Muscle of back (tissue), 13 donors: ENCODE measurements at places on chromosomes 3 and 15. TPM values are rescaled to one million over a fixed set of nuclear protein-coding genes. Genes with fewer than 3 reads are reported as not detected.

DNA sequence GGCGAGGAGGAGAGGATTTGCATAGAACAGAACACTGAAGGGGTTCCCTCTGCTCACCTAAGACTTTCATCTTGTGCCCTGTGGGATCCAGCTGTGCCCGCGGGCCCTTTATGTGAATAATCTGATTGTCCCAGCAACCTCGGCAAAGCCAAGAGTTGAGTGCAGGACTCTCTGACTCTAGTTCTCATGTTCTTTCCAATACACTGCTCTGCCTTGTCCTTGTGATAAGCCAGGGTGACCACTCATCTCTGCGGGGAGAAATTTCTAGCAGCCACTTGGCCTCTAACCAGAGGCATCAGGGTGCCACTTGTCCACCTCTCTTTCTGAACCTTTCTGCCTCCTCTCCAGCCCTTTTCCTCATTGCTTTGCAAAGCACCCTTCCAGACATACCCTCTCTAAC is 31.8 kb downstream of the AQP9 start:
- no peak for DNase-seq

DNA sequence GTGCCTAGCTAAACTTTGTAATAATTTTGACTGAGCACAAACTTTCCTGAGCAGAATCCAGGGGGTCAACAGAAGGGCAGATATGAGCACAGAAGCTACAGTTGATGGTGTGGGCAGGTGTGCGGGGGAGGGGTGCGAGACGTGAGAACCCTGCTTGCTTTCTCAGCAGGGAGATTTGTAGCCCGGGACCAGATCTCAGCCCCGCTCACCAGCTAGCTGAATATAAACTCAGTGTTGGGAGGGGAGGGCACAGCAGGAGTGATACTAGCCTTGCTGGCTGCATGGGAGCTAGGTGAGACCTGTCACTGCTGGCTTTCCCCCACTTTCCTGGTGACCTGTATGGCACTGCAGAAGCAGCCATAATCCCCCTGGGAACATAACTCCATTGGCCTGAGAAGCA is 83.4 kb downstream of the CLDN1 start:
- no peak for DNase-seq

MESP1 gene
- 1.3 TPM for polyA plus RNA-seq

GRCh38 chr3:151639418-151639740 is 94.3 kb upstream of the AADACL2 start:
- no peak for DNase-seq

- no peak for DNase-seq
Measured at GRCh38 chr3:187922704-187923416, 177.6 kb upstream of the BCL6 start.

CNTN4 gene
- polyA plus RNA-seq, result 9.9 TPM

DNA sequence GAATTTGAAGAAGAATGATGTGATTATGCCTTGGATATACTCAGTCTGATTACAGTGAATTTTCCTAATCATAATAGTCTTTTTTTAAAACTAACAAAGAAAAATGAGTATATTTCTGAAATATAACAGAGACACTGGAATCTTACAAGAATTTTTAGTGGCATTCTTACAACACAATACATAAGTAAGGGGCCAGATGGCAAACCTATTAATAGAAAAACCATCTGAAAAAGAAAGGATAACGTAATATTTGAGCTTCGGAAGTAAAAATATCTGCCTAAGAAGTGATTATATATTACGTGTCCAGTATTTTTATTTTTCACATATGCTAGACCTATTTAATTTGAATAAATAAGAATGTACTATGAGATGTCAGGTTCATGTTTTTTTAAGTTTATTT is 452.8 kb downstream of the NAALADL2 start:
- no peak for DNase-seq

IL16 gene
- 7.7 TPM for polyA plus RNA-seq

IMPDH2 gene
- polyA plus RNA-seq, result 239 TPM

DNA sequence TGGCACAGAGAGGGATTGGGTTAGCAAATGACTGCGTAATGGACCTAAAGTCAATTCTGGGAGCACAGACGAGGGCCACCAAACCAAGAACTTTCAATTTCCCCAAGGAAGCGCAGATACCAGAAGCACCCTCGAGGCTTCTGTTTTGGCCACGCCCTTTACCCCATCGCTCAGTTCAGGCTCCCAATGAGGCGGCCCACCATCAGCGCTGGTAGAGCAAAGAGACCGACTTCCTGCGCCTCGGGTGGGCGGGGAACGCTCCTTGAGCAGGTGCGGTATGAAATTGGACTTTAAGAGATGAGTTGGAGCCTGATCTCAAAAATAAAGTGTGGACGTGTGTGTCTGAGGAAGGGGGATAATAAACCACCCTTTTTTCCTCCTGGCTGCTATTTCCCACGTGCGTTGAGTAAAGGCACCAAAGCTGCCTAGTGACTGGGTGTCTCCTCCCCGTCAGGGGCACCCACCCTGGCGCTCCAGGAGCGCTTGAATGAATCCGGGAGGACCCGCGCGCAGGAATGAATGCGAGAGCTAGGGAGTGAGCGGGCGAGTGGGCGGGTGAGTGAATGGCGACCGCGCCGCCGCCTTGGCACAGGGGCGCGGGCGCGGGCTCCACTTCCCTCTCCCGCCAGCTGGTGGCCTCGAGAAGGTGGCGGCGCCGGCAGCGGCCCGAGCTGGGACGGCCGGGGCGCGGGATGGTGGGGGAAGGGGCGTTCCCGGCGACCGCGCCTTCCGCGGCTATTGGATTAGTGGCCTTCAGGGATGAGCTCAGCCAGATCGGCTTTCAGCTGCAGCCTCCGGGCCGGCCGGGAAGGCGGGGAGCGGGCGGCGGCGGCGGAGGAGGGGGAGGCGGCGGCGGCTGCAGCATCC is at the start of gene SPSB4:
Gene SPSB4, plus strand, starts transcription at position 772 of the 867 bp plus-strand sequence. CDS start 14,758 bp downstream, outside the sequence.
- peak; percentile 95 for DNase-seq

DNA sequence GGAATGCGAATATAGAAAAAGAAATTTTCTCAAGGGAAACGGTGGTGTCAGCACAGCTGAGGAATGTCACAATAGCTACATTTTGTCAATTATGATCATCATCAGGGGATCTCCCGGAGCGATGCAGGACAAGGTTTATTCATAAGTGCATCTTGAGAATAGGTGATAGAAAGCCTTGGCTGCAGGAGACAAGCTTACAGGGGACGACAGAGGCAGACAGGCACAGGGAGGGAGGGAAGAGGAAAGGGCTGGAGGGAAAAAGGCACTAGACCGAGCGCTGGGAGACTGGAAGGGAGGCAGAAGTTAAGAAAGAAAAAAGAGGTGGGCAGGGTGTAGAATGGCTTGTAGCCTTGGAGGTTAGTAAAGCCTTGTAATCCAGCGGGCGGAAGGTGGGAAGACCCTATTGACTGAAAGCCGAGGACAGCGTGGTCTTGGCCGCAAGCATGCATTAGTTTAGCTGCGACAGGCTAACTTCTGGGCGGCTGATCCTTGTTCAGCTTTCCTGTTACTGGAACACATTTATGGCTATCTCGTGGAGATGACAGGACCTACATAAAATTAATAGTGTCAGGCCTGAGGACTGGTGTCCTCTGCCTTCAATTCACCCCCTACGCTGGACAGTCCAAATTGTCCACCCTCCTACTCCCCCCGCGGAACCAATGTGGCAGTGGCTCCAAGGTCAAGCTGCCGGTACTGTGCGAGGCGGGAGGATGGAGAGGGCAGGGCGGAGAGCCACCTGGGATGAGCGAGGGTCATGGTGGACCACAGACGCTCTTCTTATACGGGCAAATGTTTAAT is 1.4 kb upstream of the NECTIN3 start:
- peak; percentile 7 for DNase-seq

COLQ gene
- 32.1 TPM for polyA plus RNA-seq

ZBTB20 gene
- 3.6 TPM for polyA plus RNA-seq

DNA sequence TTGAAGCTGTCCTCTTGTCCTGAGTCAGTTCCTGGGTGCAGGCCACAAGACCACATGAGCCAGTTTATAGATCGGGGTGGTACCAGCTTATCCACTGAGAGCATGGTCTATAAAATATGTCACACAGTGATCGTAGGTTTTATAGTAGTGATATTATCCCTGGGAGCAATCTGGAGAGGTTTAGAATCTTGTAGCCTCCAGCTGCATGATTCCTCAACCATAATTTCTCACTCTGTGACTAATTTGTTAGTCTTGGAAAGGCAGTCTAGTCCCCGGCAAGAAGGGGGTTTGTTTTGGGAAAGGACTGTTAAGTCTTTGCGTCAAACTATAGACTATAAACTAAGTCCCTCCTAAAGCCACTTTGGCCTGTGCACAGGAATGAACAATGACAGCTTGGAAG is 693.0 kb upstream of the CADM2 start:
- no peak for DNase-seq

DNA sequence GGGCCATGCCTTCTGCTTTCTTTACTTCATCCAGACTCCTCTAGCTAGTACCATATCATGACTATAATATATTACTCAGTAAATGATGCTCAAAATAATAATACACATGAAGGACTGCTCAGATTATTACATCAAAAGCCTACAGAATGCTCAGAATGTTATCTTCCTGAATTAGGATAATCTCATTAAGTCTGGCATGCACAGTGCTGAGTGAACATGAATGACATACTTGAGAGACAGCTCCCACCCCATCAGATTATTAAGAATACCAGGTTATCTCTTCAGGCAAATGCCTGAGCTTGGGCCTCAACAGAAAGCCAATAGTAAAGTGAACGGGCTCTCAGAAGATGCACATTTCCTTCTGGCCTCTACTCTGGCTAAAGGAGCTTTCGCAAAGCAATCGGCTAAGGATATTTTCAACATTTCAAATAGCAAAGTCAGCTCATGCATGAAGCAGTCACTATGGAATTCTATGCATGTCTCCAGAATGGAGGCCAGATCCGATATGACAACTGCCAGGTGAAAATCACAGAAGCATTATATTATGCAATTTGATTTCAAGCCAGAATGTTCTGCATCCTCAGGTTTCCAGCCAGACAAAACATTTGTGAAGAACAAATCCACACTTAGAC is 122.6 kb downstream of the KCNMB2 start:
- DNase-seq, result no peak

DNA sequence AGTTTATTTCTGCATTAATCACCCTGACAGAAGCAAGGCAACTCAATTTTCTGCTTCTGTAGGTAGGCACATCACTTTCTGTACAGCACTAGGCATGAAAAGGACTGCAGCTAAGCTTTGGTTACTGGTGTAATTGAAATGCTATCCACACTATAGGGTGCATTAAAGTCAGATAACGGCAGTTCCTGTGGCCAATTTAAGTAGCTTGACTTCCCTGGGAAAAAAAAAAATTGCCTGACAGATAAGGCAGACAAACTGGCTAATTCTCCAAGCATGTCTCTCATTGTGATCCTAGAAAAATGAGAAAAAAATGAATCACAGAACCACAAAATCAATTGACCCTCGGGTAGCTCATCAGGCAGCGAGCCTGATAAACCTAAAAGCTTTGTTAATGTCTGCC is 151.4 kb downstream of the MEIS2 start:
- no peak for DNase-seq

DNA sequence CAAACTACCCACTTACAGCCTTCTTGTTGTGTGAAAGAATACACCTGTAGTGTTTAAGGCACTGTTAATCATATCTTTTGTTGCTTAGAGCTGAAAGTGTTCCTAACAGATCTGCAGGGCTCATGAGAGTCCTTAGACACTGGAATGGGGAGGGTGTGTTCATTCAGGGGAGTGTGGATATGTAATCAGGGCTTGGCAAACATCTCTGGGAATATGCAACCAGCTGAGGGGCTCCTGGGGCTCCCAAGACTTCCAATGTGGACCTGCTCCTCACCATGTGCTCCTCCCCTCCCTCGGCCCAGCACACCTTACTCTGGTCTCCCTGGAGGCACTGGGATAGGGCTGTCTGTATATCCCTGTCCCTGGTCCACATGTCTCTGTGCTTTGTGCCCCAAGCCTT is 30.3 kb upstream of the MFSD1 start:
- no peak for DNase-seq

- DNase-seq, result peak; percentile 70
Measured at GRCh38 chr3:41881233-41881821, 80.6 kb downstream of the ULK4 start.

MYD88 gene
- polyA plus RNA-seq, result 21.8 TPM

LRTM1 gene
- polyA plus RNA-seq, result 40.3 TPM

DNA sequence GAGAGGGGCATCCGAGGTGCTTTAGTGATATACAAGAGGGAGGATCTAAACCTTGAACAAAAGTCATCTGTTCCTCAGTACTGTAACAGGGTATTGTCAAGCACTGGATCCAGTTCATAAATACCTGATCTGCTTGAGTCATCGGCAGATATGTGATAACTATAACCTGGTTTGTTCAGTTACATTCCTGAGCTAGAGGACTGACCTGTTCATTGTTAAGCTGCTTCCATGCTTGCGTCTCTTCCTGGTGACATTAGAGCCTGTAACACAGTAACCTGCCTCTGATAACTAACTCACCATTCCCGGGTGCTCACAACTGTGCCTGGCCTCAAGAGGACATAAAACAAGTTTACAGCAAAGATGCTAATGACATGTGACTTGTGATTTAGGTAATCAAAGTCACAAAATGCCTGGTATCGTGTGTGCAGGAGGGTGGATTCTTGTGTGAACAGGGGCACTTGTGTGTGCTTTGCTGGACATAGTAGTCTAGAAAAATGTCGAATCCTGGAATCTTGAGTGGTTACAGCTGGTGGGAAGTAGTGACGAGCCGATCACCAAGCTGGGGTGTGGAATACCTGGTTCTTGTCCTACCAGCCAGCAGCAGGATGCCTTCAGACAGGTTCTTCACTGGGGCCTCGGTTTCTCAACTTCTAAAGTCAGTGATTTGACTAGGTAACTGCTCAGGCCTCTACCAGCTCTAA is 30.9 kb upstream of the POLR2M start:
- no peak for DNase-seq

GRCh38 chr15:96268442-96269204 is 61.9 kb upstream of the NR2F2 start:
- no peak for DNase-seq

- no peak for DNase-seq
Measured at GRCh38 chr3:101074518-101074917, 81.3 kb upstream of the ABI3BP start.

GRCh38 chr3:45915518-45916231 is 27.6 kb upstream of the CXCR6 start:
- DNase-seq, result no peak

GRCh38 chr15:33071451-33071850 is 123.1 kb downstream of the FMN1 start:
- DNase-seq, result no peak
